ENCODE measurements at places on chromosomes 16 and 17.

DNA sequence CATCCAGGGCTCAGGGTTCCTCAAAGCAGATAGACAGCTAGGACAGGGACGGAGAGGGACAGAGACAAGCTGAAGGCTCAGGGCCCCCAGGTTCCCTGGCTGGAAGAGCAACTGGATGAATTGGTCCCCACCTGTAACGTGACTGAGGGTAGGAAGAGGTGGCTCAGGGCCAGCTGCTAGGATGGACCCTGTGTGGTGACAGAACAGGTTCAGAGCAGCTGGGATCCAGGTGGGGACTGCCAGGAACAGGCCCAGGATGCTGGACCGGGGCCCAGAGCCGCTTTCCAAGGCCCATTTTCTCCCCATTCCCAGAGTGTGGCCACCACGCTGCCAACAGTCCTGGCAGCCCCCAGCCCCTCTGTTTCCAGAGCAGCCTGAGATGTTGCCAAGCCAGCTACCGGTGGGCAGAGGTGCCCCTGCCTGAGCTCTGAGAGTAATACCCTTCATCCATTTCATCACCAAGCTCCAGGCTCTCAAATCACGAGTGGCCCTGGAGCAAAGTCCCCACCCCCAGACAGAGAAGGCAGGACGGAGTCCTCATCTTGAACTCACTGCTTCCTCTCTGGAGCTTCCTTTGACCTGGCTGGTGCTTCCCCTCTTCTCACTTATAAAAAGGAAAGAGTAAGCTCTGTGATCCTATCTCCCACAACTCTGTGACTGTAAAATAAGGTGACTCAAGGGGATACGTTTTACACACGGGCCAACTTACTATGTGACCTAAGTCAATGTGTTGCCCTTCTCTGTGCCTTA lies 79.6 kb downstream of the TMEM132E start:
- DNase-seq = no peak

GRCh38 chr16:4410335-4411075 lies 5.9 kb downstream of the CORO7 start:
- DNase-seq = no peak

- DNase-seq = no peak
Measured at GRCh38 chr17:16258901-16259300, 41.9 kb downstream of the PIGL start.

DNA sequence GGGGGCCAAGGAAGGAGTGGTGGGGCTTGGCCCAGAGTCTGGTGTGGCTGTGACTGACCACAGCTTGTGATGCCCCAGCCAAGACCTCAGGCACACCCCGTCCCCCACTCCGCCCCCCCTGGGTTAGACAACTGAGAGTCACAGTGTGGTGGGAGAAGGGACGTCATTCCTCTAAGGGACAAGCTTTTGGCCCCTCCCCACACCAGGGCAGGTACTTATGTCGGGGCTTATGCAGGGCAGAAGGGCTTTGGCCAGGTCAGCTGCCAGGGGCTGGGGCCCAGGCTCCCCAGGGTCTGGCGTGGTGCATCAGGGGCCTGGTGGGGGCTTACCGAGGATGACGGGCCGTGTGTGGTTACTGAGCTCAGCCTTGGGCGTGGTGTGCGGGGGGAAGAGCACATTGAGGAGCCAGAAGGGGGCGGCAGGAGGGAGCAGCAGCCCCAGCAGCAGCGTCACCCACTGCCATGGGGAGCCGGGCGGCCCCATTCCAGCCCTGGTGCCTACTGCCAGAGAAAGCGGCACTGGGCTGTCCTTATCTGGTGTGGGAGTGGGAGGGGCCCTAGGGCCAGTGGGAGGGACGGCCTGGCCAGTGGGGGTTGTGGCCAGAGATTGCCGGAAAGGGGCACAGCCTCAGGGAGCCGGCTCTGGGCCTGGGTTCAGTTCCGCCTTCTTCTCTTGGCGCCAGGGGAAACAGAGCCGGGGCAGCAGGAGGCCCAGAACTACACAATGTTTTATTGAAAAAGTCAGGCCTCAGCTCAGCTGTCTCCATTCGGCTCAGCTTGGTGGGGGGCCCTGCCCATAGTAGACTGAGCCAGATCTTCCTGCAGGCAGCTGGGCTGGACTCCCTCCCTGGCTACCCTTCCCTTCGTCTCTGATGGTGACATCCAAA lies at the start of gene LCAT:
Gene LCAT (minus strand): TSS at position 502 of the 886 bp plus-strand sequence. CDS start 19 bp downstream, at position 483.
- no peak for DNase-seq

GRCh38 chr16:20385844-20386832 lies 18.4 kb downstream of the PDILT start:
- no peak for DNase-seq

Measured in NCI-H1048 (cell line).